ENCODE measurements at places on chromosomes 3 and 15.
A peak's percentile ranks its signal among the peaks of the same experiment; 100 is the strongest.

GRCh38 chr3:15479400-15480224, 41.9 kb downstream of the COLQ start:
- H3K27ac ChIP-seq: no peak overlapping the region
- peaks cover 21% of the 10 kb centered on the region for H3K27me3 ChIP-seq
- no peaks in the 10 kb centered on the region for H3K4me1 ChIP-seq

- peaks cover 78% of the 10 kb centered on the region for H3K4me1 ChIP-seq
- no peaks in the 10 kb centered on the region for H3K36me3 ChIP-seq
- H3K27me3 ChIP-seq: no peaks in the 10 kb centered on the region
- peak overlapping the region; percentile 98 for H3K27ac ChIP-seq
- no peak for DNase-seq
- H3K4me3 ChIP-seq: peak overlapping the region; percentile 80
These were observed 71.9 kb upstream of the MBNL1 start for GRCh38 chr3:152196782-152197181.

DNA sequence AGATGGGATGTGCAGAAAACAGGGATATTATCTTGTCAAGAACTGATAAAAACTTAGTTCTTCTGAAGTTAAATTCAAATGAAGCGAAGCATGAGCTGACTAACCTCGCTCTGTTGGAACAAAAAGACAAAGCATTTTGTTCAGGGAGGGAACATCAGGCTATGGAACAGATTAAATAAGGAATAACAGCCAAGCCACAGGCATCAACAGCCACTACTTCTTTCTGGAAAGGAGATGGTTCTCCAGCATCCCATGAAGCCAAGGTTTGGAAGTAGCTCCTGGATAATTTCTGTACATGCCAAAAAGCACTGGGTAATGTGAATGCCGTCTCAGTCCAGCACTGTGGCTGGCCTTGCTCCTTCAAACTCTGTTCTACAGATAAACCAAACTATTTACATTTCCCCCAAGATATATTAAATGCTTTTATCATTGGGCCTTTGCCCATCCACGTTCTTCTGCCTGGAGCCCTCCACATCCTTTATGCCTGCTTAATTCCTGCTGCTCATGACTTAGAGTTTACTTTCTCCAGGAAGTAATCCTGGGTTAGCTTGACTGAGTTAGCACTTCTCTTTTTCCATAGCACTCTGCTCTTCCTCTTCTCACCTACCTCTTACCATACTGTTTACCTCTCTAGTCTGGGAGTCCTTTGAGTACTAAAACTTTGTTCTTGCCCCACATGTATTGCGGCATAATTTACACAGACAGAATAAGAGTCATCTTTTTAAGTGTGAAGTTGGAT, 232.0 kb downstream of the CLSTN2 start:
- no peaks in the 10 kb centered on the region for H3K36me3 ChIP-seq
- H3K27ac ChIP-seq: no peak overlapping the region
- no peaks in the 10 kb centered on the region for H3K27me3 ChIP-seq
- H3K4me3 ChIP-seq: no peak overlapping the region
- H3K4me1 ChIP-seq: no peaks in the 10 kb centered on the region

DNA sequence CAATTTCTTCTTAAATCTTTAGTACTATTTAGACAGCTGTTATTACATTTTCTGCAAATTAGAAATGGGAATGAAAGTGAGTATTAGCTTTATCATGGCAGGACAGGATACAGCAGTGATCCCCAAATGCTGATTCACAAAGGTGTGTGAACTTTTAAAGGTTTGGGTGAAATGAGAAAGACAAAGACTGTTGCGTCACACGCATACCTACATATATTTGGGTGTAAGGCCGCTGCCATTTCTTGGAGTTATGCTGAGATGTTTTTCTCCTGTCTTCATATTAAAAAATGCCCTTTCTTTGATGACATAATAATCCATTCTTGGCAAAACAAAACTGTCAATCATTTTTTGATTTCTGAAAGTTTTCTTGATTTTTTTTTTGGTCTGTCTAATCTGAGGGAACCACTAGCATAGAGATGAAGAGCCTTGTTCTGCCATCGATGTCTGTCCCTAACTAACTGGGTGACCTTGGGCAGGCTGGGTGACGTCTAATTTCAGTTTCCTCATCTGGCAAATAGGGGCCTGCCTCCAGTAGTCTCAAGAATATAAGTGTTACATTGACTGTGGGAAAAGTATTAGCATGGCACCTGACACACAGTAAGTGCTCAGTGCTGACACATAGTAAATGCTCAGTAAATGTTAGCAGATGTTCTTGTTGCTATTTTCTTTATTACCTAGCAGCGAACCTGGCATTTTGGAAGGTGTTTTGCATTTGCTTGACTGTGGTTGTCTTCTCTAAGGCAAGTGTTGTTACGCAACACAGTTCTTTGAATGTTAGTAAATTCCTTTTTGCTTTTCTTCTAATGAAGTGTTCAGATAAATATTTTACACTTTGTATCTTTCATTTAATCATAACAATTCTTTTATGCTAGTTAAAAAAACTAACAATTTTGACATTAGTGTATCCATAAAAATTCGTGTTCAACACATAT, 5.0 kb downstream of the MITF start:
- peaks cover 22% of the 10 kb centered on the region for H3K27me3 ChIP-seq
- no peaks in the 10 kb centered on the region for H3K36me3 ChIP-seq
- no peaks in the 10 kb centered on the region for H3K4me1 ChIP-seq

GRCh38 chr3:39146083-39146501, 7.3 kb downstream of the CSRNP1 start:
- peaks cover 97% of the 10 kb centered on the region for H3K36me3 ChIP-seq
- no peaks in the 10 kb centered on the region for H3K27me3 ChIP-seq
- H3K4me3 ChIP-seq: peak overlapping the region; percentile 2
- H3K27ac ChIP-seq: no peak overlapping the region
- no peak for DNase-seq

DNA sequence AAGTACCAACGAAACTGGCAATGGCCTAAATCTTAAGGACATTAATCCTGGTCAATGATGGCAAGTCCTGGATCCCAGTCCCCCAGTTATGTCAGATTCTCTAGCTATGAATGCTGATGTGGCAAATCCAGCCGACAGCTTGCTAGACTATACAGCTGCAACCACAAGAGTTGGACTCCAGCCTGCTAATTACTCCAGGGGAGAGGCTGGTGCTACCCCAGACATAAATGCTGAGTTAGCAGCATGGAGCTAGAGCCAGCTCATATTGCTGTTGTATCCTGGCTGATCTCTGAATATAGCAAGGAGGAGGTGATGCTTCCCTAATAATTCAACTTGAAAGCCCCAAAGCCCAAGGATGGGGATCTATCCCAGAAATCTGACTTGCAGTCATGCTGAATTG, 207.1 kb downstream of the LRRN1 start:
- no peak for DNase-seq
- H3K4me1 ChIP-seq: no peaks in the 10 kb centered on the region
- no peak overlapping the region for H3K4me3 ChIP-seq
- no peaks in the 10 kb centered on the region for H3K36me3 ChIP-seq
- no peaks in the 10 kb centered on the region for H3K27me3 ChIP-seq
